Neural crest cell (in vitro differentiated cells): ENCODE measurements at places on chromosomes 11 and 22.

DNA sequence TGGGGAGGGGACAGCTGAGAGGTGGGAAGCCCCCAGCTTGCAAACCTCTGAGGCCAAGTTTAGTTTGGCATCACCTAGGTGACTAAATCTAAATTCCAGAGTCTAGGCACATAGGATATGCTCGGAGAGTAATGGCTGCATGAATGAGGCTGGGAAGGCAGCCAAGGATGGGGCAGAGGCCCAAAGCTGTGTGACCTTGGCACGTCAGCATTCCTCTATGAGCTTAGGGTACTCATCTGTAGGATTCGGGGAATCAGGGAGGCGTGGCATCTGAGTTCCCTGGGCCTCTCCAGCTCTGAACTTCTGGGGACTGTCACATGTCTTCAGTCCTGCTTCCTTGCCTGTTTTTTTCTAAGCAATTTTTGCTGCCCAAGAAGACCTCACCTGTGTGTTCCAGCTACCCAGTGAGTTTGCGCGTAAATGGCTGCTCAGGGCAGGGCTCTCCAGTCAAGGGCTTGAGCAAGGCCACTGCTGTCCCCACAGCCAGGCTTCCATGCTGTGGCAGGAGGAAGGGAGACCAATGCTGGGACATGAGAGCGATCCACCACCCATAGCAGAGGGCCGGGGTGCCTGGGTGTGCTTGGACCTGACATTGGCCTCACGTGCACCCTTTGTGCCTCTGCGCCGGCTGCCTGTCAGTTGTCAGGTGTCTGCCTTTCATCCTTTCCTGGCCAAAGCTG is 13.9 kb downstream of the DAGLA start:
- H3K4me3 ChIP-seq = no peak overlapping the region
- H3K4me1 ChIP-seq = peaks cover 61% of the 10 kb centered on the region
- H3K36me3 ChIP-seq = no peaks in the 10 kb centered on the region
- no peaks in the 10 kb centered on the region for H3K27me3 ChIP-seq

DNA sequence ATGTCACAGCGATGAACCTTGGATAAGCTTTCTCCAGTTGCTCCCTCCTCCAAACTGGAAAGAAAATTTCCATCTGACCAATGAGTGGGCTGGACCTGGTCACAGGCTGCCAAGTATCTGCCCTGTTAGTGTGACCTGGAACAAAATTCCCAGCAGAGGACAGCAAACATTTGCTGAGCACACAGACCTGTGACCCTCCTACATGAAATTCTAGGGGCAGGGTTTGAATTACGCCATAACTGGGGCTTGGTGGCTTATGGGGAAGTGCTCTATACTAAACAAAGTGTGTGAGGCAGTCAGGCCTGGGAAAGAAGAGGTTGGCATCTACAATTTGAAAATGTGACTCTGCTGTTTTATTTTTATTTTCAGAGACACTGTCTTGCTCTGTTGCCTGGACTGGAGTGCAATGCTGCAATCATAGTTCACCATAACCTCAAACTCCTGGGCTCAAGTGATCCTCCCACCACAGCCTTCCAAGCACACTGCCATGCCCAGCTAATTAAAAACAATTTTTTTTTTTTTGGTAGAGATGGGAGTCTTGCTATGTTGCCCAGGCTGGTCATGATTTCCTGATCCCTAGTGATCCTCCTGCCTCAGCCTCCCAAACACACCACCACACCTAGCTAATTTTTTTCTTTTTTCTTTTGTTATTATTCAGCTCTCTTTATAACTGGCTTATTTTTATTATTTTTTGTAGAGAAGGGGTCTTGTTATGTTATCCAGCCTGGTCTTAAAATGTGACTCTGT is 13.6 kb upstream of the XBP1 start:
- peaks cover 8% of the 10 kb centered on the region for H3K4me1 ChIP-seq

DNA sequence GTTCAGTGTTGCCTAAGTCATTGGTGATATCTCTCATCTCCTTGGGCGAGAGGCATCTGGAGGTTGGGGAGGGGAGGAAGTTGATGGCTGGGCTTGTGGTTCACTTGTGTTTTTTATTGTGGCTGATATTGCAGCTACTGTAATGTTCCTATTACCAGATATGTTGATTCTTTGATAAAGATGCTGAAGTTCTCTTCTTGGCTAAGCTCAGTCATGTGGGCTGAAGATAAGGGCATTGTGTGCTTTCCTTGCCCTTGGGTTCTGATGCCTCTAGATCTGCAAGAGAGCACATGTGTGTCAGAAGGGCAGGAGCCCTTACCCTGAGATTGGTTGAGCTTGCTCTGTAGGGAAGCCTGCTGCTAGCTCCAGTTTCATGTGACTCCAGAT is 12.0 kb downstream of the STX3 start:
- no peak overlapping the region for H3K27ac ChIP-seq
- H3K4me3 ChIP-seq = no peak overlapping the region
- no peaks in the 10 kb centered on the region for H3K36me3 ChIP-seq
- no peak for DNase-seq
- H3K4me1 ChIP-seq = no peaks in the 10 kb centered on the region

DNA sequence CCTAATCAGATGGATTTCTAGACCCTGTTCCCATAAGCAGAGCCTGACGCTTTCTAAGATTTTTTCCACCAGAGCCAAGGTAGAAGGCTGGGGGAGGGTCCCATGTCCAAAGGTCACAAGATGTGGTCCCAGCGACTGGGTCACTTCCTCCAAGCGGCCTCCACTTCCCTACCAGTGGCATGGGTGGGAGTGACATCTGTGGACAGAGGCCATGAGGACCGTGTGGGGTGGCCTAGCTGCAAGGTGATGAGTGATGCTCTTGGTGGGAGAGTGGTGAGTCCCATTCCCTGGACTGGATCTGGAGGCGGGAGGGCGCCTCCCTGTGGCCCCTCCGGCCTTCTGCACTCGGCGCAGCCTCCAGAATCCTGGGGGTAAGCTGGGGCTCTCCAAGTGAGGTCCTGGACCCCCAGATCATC is 32.4 kb upstream of the PRR5 start:
- peak overlapping the region; percentile 71 for H3K4me3 ChIP-seq
- peaks cover 20% of the 10 kb centered on the region for H3K4me1 ChIP-seq
- H3K36me3 ChIP-seq = no peaks in the 10 kb centered on the region

GRCh38 chr11:67371189-67371910 is 2.0 kb downstream of the CLCF1 start:
- H3K27ac ChIP-seq = no peak overlapping the region
- peaks cover 39% of the 10 kb centered on the region for H3K27me3 ChIP-seq
- H3K36me3 ChIP-seq = no peaks in the 10 kb centered on the region

GRCh38 chr11:117394221-117394925 is 66.7 kb downstream of the CEP164 start:
- H3K27me3 ChIP-seq = no peaks in the 10 kb centered on the region
- H3K36me3 ChIP-seq = peaks cover 27% of the 10 kb centered on the region
- no peak overlapping the region for H3K4me3 ChIP-seq
- H3K4me1 ChIP-seq = peaks cover 15% of the 10 kb centered on the region

GRCh38 chr11:14417186-14417585 is 58.2 kb upstream of the RRAS2 start:
- H3K27me3 ChIP-seq = no peaks in the 10 kb centered on the region
- no peak overlapping the region for H3K4me3 ChIP-seq
- H3K4me1 ChIP-seq = peaks cover 30% of the 10 kb centered on the region
- no peaks in the 10 kb centered on the region for H3K36me3 ChIP-seq
- no peak for DNase-seq
- peak overlapping the region; percentile 79 for H3K27ac ChIP-seq

GRCh38 chr22:29306175-29306834 is at the start of gene GAS2L1:
Gene GAS2L1 (plus strand): TSS chr22:29306650. CDS start chr22:29308106, 1,456 bp downstream.
- H3K36me3 ChIP-seq = no peaks in the 10 kb centered on the region
- H3K27me3 ChIP-seq = peaks cover 8% of the 10 kb centered on the region
- peak within 1 kb of the TSS; percentile 78 for H3K27ac ChIP-seq
- DNase-seq = peak; percentile 80
- H3K4me1 ChIP-seq = peaks cover 12% of the 10 kb centered on the region

DNA sequence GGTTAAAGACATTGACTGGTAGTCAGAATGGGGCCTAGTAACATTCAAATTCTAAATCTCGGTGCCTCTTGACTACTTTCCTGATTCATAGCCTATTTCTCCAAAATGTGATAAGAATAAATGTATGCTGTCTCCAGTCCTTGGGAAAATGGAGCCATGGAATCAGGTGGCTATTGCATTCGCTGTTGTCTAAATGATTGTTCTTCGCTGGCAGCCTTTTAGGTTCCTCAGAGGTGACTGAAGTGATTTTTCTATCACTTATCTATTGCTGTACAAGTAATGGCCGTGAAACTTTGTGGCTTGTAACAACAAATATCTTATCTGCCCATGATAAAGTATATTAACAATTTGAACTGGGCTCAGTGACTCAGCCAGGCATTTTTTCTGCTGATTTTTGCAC is 15.4 kb downstream of the SRPRA start:
- H3K4me1 ChIP-seq = no peaks in the 10 kb centered on the region
- no peaks in the 10 kb centered on the region for H3K27me3 ChIP-seq

GRCh38 chr11:76322540-76322939 is 58.4 kb downstream of the THAP12 start:
- H3K27me3 ChIP-seq = peaks cover 53% of the 10 kb centered on the region
- DNase-seq = no peak
- no peak overlapping the region for H3K27ac ChIP-seq
